ENCODE measurements at places on chromosomes 3 and 15.

DNA sequence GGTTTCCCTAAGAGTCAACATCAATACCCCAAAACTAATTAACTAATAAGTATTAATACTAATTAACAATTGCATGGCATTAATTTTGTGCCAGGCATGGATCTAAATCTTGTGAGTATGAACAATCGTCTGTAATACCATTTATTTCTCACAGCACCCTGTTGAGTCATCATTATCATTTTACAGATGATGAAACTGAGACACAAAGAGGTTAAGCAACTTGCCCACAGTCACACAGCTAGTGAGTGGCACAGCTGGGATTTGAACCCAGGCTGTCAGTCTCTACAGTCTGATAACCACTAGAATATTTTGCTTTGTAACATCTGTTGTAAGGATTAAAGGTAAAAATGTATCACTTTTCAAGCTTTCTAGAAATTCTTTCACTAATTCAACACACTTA, 423.4 kb upstream of the WNT5A start:
- DNase-seq = no peak

GRCh38 chr15:80484333-80484864, 80.2 kb downstream of the ARNT2 start:
- DNase-seq = no peak

GRCh38 chr3:182393830-182394367, 399.4 kb upstream of the ATP11B start:
- no peak for DNase-seq

GRCh38 chr3:139361276-139361675, 17.5 kb downstream of the MRPS22 start:
- DNase-seq = no peak

GRCh38 chr3:72265256-72266015, 480.5 kb upstream of the PROK2 start:
- DNase-seq = no peak

- no peak for DNase-seq
Observed at GRCh38 chr15:39018966-39019365, 454.4 kb upstream of the RASGRP1 start.

DNA sequence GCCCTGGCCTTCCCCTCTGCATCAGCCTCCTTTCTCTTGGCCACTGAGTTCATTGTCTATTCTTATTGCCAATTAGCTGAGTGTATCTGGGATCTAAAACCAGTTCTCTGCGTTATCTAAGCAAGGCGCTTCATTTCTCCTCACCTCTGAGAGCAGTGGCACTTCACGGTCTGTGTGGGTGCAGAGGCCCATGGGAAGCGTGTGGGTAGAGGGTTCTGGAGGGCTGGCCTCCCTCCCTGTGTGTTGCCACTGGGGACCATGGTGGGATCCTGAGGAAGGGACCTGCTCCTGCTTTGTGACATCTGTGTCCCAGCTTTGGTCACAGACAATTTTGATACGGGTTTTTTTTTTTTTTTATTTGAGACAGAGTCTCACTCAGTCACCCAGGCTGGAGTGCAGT, 32.7 kb downstream of the EDEM1 start:
- DNase-seq = no peak

GRCh38 chr3:82627733-82628132, 866.3 kb upstream of the GBE1 start:
- DNase-seq = no peak

DNA sequence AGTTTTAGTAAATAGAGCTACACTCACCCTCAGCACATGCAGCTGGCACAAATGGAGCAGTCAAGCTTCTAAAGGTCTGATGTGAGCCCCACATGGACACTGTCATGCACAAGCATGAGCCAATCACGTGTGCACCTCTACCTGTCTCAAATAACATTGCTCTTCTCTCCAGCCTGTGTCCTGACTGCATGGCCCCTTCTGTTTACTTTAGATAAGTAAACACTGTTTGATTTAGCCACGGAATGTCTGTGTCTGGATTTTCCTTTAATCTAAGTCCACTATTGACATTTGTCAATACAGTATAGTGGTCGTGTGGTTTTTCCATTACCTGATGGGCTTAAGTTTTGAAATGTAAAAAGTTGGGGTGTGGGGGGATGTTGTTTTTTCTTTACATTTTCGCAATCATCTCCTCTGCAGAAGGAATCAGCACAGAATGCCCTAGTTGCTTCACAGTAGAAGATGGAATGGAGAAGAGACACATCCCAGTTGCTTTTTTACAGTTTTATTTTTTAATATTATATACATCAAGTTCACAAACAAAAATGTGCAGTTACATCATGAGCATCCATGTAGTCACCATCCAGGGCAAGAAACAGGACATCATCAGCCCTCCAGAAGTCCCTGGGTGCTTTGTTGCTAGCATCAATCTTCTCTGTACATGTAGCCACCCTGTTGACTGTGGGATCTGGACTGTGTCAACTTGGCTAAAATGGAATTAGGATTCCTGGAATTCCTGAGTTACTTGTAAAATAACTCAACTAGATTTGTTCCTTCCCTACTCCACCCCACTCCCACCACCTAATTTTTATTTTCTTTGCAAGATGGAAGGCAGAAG, 146.1 kb downstream of the UACA start:
- DNase-seq = no peak

GRCh38 chr3:169496402-169496801, 167.1 kb downstream of the MECOM start:
- no peak for DNase-seq

DNA sequence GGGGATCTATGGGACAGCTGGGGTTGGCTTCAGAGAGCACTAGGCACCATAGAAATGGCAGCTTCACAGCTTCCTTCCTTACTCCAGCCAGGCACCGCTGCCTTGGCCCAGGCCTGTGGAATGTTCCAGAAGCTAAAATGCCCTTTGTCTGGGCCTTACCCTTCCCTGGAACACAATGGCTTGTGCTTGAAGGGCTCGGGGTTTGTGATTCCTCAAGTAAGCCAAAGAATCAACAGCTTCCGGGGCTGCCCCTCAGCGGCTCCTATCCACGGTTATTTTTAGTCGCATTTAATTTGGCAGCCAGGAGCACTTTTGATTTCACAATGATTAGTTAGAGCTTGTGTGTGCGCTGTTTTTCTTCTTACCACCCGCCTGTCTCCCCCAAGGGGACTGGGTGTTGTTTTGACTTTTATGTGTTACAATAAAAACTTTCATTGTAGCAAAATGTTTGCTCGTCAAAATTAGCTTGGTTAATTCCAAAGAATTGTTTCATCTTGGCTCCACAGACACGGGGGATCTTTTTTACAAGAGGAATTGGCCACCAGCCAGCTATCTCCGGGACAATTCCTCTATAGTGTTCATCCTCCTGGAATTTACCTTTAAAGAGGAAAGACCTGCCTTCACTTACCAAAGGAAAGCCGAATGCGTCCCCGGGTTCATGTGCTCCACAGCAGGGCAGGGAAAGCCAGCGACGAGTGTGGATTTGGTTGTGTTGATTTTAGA, 73.8 kb downstream of the TLE3 start:
- DNase-seq = no peak

DNA sequence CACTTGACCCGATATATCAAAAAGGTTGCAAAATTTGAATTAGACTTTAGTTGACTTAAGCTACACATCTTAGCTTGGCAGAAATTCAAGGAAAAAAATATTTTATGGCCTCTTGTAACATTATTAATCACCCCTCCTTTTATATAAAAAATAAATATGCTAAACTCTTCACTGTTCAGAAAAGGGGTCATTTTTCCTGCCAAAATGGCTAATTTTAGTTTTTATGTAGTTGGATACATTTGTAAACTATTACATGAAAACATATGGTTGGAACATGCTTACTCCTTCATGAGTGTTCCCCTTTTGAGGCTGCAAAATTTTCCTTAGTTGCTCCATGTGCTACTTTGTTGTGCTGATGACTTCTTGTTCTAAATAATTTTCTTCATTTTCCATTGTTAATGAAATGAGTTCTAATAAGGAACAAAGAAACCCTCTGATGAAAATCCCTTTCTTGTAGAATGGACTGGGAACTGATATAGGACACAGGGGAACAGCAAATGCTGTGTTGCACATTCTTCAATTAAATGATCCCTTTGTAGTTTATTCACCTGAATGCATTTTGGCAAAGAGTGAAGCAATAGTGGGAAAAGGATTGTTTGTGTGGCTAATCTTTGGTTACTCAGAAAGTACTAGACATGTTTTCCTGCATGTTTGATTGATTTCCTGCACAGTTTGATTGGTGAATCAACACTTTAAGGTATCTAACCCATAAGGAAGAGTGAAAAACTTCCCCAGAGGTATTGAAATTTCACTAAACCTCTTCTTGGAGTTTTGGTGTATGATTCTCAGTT, 349.3 kb downstream of the TIGIT start:
- no peak for DNase-seq

DNA sequence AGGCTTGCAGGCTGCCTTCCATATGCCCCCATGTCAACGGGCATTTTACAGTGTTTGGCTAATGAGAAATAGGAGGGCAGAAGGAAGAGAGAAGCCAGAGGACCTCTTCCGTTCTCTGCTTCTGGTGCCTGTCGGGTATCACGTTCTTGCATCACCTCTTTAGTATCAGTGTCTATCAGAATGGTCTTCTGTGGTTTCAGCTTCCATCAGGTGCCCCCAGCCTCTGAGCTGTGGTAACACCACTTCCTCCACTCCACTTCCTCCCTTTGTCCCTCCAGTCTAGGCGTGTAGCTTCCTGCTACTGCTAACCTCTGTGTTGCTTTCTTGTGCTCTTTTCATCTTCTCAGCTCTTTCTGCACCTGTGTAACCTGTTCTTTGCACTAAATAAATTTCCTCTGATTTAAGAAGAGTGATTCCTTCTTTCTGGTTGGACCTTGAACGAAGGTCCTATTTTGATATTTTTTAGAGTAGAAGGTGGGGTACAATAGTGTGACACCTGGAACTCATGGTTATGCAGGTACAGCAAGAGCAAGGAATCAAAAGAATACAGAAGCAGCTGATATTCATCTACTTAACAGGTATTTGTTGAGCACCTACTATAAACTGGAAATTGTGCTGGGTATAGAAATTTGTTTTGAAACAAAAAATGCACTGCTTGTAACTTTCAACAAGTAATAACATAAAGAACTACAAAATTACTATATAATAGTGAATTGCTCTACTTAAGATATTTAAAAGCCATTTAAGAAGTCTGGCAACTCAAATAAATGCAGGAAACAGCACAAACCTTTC, 27.4 kb upstream of the FOXB1 start:
- no peak for DNase-seq

GRCh38 chr3:115659253-115660220, 36.2 kb downstream of the GAP43 start:
- no peak for DNase-seq

DNA sequence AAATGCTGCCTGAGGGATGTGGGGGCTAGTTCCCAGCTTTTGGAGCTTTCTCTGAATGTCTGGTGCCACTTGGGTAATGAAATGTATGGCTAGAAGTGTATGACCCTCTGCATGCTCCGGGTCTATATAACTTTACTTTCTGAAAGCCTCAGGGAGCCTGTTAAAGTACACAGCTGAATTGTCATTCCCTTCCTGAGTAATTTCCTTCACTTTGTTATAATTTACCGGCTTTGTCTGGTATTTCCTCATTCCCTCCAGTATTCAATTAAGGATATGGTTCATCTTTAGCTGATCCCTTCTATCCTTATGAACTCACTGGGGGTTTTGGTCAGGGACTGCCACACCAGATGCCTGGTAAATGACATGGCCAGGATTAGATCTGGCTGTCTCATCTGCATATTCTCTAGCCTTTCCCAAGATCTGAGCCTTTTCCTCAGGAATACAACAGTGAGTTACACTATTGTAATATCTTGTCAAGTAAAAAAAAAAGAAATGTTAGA, 620.3 kb downstream of the ZPLD1 start:
- DNase-seq = no peak

GRCh38 chr3:141280690-141281089, 49.1 kb downstream of the PXYLP1 start:
- DNase-seq = no peak

DNA sequence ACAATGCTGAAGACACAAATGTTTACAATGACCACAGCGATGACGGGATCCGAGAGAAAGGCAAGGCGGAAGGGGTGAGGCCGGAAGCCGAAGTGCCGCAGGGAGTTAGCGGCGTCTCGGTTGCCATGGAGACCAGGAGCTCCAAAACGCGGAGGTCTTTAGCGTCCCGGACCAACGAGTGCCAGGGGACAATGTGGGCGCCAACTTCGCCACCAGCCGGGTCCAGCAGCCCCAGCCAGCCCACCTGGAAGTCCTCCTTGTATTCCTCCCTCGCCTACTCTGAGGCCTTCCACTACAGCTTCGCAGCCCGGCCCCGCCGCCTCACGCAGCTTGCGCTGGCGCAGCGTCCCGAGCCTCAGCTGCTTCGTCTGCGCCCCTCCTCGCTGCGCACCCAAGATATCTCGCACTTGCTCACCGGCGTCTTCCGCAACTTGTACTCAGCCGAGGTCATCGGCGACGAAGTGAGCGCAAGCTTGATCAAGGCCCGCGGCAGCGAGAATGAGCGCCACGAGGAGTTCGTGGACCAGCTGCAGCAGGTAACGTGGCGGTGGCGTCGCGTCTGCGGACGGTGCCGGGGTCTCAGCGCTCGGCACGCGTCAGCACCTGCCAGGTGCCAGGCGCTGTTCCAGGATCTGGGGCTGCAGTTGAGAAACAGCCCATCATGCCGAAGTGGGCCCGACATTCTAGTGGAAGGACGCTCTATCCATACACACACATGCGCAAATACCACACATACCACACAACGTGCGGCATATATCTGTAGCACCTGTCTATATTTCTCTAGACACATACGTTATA, at the start of gene DLEC1:
TSS of gene DLEC1 (plus strand) at position 108 of the 798 bp plus-strand sequence. CDS start at position 126, 18 bp downstream.
- peak; percentile 53 for DNase-seq

DNA sequence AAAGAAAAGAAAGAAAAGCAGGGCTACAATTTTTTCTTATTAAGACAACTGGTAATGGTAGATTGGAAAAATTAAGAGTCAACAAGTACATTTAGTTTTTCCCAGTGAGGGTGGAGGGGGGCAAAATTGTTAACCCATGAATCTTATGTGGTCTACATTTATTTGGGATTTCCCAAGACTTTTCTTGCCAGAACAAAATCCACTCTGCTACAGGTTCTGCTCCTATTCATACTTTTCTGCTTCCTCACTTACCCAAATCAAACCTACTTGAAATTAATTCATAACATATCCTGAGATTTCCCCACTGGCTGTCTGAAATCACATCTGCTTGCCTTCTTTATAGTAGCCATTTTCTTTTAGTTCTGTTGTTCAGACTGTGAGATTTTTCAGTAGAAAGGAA, 41.1 kb downstream of the VGLL3 start:
- no peak for DNase-seq

DNA sequence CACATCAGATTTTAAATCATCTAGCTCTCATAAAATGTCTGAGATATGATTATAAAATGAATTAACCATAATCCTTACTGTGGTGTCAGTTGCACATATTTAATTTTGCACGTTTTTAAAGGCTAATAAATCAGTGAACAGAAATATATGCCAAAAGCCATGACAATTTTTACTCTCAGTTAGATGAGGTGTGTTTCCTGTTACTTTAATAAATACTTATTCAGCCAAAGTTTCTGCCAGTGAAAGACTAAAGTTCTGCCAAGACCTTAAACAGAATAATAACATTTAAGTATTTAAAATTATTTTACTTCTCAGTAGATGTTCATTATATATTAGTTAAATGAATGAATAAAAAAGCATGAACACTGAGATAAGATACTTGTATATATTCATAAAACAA, 1150.1 kb downstream of the NAALADL2 start:
- DNase-seq = no peak

GRCh38 chr15:81865850-81866537, 179.8 kb downstream of the MEX3B start:
- DNase-seq = no peak

GRCh38 chr15:73386886-73387506, 18.2 kb upstream of the HCN4 start:
- no peak for DNase-seq

GRCh38 chr15:79919749-79920511, 23.1 kb upstream of the MTHFS start:
- no peak for DNase-seq
